DMS 273 treated with DMSO at 0.1 percent for 48 hours (cell line): ENCODE measurements at places on chromosomes 7 and 10.
A peak's percentile ranks its signal among the peaks of the same experiment; 100 is the strongest.

GRCh38 chr10:87740254-87740655 lies 77.8 kb downstream of the ATAD1 start:
- no peak for DNase-seq

DNA sequence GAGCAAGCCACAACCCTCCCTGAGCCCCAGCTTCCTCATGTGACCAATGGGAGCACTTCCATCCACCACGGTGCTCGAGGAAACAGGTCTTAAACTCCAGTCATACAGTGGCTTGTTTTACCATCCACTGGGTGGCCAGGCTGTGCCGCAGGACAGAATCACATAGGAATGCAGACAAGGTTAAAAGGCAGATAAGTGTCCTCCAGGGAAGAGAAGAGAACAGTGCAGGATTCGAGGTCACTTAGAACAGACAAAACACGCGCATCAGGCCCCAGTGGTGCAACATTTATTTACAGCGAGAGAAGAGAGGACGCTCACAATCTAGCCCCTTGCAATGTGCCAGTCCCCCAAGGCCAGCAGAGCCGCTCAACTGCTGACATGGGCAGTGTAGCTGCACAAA lies 92.8 kb downstream of the TMEM130 start:
- no peak for DNase-seq

DNA sequence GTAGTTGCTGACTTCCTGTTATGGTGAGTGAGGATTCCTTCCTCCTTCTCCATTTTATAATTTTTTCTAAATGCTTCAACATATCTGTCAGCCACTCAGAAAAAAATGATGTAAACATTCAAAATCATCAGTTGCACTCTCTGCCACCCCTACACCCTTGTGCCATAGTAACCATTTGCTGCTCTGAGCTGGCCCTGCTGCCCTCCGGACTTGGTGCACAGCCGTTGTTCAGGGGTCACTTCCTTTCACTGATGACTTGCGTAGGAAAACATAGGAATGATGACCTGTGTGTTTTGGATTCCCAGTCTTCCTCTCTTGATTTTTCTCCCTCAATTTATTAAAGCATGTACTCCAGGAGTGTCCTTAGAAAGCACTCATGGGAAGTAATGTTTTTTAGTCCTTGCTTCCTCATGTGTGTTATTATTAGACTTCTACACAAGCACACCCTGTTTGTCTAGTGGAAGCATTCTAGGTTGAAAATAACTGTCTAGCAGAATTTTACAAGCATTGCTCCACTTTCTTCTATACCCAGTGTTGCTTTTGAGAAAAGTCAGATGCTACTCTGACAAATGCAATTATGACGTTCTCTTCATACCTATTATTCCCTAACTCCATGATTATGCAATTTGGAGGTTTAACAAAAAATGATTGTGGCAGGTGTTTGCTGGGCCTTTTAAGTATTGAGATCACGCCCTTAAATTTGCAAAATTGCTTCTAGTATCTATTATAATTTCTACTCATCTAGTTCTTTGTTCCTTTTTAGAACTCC lies 62.6 kb upstream of the MTPN start:
- DNase-seq = no peak

DNA sequence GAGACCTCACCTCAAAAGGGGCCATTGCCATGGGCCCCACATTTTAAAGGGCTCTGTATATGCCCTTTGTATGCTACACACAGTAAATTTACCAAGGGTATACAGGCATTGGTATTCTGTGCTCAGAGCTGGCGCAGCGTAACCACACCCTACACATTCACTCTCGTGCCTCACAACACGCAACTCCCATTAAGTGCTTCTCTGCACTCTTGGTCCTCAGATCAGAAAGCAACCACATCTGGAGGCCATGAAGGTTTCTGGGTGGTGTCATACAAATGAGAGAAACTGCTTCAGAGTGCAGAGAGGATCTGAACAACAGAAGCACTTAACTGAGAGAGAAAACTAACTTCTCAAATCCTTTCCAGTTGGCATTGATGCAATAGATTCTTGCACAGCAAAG lies 9.4 kb upstream of the CACUL1 start:
- DNase-seq = no peak

DNA sequence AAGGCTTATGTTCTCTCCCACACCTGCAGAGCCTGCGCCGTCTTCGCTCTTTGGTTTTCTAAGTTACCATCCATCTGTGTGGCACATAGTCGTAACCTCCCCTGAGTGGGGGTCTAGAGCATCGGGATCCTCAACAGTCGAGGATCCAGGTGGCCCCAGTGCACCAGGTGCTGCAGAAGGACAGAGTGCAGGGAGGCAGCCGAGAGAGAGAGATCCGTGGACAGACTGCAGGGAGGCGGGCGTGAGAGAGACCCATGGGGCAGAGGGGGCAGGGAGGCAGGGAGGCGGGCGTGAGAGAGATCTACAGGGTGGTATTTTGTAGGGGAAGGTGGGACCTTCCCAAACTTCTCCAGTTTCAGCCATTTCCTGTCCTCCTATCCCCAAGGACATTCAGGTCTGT lies 42.3 kb downstream of the PFKP start:
- DNase-seq = no peak

DNA sequence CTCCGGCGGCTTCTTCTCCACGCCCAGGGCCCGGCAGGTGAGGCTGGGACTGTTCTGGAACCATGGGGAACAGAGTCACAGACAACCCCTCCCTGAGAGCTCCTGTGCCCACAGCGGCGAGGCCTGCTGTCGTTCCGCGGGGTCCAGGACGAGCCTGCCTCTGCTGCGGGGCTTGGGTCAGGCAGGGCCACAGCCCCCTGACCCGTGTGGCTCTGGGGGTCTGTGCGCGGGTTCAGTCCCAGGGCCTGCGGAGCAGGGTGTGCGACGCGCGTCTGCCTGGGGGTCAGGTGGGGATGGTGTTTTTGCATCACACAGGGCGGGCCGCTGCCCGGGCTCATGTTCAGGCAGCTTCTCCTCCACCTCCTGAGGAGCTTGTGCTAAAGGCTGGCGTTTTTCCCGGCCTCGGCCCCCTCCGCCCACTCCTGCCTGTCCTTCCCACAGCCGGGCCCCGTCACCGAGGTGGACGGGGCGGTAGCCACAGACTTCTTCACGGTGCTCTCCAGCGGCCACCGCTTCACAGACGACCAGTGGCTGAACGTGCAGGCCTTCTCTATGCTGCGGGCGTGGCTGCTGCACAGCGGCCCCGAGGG lies 8.4 kb downstream of the AP5Z1 start:
- no peak for DNase-seq

DNA sequence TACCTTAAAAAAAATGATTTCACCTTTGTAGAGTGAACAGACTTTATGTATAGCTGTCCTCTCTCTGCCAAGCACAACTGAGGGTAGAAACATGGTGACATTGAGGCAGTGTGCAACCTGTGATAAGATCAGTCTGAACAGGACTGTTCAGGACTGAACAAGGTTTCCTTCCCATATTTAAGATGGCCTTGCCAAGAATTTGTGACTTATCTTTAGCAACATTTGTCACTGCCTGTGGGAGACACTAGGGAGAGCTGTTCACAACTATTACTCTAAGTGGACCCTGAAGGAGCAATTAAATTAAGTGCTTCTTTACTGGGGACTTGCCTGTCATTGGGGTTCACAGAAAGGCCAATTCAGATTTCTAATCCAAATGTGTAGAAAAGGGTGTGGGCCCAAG lies 6.7 kb downstream of the OR13A1 start:
- no peak for DNase-seq

DNA sequence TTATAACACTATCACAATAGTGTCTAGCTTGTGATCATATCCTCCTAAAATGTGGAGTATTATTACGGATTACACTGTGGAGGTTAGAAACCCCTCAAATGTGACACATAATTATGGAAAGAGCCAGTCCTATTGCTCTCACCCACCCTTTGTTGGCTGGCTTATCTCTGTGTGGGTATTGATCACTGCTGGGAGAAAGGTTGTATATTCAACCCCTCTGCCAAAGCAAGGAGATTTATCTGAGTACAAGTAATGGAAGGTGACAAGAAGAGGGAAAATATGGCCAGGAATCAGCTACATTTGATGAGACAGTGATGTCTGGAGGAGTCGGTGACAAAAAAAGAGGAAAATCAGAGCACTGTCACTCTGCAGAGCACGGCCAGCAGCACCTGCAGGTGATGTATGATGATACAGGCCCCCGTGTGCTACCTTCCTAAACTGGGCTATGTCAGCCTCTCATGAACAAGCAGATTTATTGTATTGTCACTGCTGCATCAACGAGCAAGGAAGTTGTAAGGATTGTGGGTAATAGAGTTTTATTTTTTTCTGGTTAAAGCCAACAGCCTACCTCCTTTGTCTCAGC lies 235.3 kb downstream of the PHF14 start:
- DNase-seq = no peak

DNA sequence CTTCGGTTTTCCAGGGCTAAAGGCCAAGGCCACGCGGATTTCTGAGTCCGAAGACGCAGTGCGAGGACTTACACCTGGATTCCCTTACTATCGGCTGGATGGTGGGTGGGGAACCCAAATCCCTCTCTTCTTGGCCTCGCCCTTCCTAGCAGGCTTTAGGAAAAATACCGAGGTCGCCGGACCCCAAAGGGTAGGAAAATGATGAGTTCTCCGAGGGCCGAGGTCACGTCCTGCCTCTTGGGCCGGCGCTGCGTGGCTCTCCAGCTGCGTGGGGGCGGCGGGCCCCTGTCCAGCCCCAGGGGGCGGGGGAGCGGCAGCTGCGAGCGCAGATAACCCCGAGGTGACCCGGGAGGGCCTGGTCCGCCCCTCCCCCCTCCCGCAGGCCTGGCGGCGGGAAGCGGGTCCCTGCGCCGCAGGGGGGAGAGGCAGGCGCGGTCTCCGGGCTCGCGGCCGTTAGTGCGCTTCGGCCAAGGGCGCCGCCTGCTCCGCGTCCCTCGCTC lies 805 bp upstream of the HMX3 start:
- no peak for DNase-seq

- DNase-seq = peak; percentile 75
These were observed 272.5 kb downstream of the SEMA3A start for GRCh38 chr7:83921941-83922607.

- DNase-seq = no peak
These were observed 8.4 kb upstream of the PURB start for GRCh38 chr7:44893710-44894234.

GRCh38 chr10:26857991-26858706 lies 2.6 kb downstream of the ABI1 start:
- DNase-seq = no peak

DNA sequence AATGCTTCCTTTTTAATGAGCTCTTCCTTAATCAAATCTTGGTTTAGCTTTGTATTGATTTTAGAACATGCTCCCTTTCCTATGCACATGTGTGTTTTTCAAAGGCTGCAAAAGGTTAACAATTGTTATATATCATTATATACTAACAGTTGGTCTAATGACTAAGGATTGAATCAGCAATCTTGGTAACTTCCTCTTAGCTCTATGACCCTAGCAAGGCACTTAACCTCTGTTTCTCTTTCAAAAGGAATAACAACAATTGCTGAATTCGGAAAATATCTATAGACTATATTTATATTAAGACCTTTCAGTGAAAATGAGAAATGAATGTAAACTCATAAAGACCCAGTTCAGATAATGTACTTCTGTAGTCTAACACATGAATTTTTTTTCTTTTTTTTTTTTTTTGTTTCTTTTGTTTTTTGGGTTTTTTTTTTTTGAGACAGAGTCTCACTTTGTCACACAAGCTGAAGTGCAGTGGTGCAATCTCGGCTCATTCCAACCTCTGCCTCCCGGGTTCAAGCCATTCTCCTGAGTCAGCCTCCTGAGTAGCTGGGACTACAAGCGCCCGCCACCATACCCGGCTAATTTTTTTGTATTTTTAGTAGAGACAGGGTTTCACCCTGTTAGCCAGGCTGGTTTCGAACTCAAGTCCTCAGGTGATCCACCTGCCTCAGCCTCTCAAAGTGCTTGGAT lies 48.8 kb downstream of the HOXA1 start:
- no peak for DNase-seq

DNA sequence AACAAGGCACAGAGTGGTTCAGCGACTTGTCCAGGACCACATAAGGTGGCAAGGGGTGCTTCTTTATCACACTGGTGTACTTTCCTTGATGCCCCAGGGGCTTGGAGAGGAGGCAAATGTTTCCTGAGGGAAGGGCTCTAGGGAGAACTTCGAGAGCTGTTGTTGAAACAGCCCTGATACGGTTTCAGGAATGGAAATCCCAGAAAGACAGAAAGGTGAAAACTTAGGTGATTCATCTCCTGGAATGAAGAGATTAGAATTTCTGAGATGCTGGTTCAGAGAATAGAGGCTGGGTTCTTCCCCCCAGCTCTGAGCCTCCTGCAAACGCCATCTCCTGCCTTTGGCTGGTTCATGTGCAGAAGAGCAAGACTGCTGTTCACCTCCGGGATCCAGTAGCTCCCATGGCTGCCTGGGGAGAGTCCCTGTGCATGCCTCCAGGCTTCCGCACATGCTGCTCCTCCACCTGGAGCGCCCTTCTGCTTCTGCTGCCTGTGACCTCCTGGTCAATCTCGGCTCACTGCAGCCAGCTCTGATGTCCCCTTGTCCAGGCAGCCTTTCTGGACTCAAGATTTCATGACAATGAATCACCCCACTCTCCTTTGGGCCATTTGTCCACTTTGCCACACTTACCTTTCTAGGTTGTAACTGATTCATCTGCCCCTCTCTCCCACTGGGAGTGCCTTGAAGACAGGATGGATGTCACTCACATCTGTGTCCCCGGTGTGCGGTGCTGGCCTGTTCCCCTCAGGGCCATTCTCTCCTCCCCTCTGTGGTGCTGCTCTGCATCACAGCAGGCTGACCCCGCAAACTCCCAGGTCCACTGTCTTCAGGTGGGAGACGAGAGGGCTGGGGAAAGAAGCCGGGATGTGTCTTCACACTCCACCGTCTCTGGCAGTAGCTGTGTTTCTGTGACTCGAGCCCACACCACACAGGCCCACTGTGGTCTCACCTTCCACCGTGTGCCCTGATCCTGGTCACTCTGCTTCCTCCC lies 3.6 kb upstream of the CDH23 start:
- DNase-seq = no peak

GRCh38 chr7:75534727-75535307 lies 42.7 kb downstream of the SPDYE5 start:
- no peak for DNase-seq

DNA sequence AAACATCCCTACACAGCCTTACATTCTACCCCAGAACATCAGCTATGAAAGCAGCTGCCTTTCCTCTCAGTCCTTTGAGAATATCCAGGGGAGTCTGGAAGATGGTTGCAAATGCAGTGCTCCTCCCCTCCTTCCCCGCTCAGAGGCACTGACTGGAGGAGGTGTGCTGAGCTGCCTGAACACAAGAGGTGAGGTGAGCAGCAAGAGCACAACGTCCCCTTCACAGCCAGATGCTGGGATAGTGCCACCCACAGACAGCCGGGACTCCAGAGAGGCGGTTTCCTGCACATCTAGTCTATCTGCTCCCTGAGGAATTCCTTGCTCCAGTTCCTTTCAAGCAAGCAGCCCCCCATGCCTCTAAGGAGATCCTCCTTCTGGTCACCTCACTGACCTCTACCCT lies 74.2 kb downstream of the EZH2 start:
- DNase-seq = no peak

DNA sequence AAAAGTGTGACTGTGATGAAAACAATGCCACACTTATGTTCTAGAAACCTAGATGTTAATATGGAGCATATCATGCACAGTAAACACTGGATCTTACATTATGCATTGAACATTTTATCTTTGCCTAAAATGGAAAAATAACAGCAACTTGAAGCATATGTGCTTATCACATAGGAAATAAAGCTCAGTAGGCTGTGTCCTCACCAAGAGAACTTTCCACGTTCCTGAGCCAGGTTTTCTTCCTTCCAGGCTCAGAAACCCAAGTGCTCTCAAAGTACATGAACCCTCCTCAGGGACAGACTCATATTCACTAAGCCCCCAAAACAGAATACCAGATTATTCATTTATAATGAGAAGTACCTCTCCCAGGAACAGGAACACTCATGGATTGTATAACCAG lies 79.4 kb upstream of the PRKAR2B start:
- no peak for DNase-seq
